ENCODE measurements at places on chromosomes 12 and 14. TPM values are rescaled to one million over a fixed set of nuclear protein-coding genes. Genes with fewer than 3 reads are reported as not detected.

ERP27 gene
- not detected for total RNA-seq

TSPAN8 gene
- not detected for total RNA-seq

TEX52 gene
- not detected for total RNA-seq

GLT8D2 gene
- 1.9 TPM for total RNA-seq

KMT2D gene
- 31.3 TPM for total RNA-seq

C12orf42 gene
- total RNA-seq, result 1.1 TPM

TEAD4 gene
- 22.5 TPM for total RNA-seq

TBC1D30 gene
- 9.7 TPM for total RNA-seq

LBHD2 gene
- total RNA-seq, result not detected
